ENCODE measurements at places on chromosomes 4 and X. TPM values are rescaled to one million over a fixed set of nuclear protein-coding genes. Genes with fewer than 3 reads are reported as not detected.

CXCL1 gene
- polyA plus RNA-seq: not detected

CLGN gene
- polyA plus RNA-seq: not detected

LONRF3 gene
- polyA plus RNA-seq: 2.8 TPM

HSFX3 gene
- polyA plus RNA-seq: 0.38 TPM
